ENCODE measurements at places on chromosomes 12 and 14. TPM values are rescaled to one million over a fixed set of nuclear protein-coding genes. Genes with fewer than 3 reads are reported as not detected.
A peak's percentile ranks its signal among the peaks of the same experiment; 100 is the strongest.

Gene GARIN6
- not detected for total RNA-seq

Gene ABHD12B
- total RNA-seq, result not detected

Gene NYNRIN
- 49.8 TPM for total RNA-seq

Gene TCTN2
- 28.2 TPM for total RNA-seq

Gene LAG3
- 1.7 TPM for total RNA-seq

Gene DAO
- not detected for total RNA-seq

GRCh38 chr14:34348592-34348991 is 113.4 kb downstream of the SPTSSA start:
- H3K36me3 ChIP-seq, result no peaks in the 10 kb centered on the region
- H3K27ac ChIP-seq, result no peak overlapping the region
- no peak overlapping the region for H3K4me3 ChIP-seq
- DNase-seq, result no peak

DNA sequence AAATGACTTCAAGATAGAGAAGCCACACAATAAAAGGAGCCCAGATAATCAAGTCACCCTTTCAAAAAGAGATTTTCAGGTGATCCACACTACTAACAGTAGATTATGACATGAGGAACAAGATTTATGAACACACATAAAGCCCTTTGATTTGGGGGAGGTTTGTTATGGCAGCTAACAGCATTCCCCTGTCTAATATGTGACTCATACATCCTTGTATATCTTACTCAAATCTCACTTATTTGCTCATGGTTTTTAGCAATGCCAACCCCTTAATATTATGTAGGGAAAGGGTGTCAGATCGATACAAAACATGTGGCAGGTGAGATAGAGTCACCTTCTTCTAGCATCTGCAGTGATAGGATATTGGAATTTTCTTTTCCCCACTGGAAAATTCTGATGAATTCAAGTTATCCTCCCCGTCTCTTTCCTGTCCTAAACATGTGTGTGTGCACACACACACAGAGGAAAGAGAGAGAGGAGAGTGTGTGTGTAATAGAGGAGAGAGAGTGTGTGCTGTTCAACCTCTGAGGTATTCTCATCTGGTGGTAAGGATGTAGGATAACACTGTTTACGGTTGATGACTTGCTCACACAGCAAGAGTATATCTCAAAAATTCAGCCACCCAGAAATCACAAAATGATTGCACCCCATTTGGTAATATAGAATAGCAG is 319.9 kb downstream of the KCNC2 start:
- no peaks in the 10 kb centered on the region for H3K36me3 ChIP-seq
- H3K27ac ChIP-seq, result no peak overlapping the region
- H3K27me3 ChIP-seq, result no peaks in the 10 kb centered on the region
- DNase-seq, result no peak
- no peak overlapping the region for H3K4me3 ChIP-seq
- H3K4me1 ChIP-seq, result no peaks in the 10 kb centered on the region

- DNase-seq, result peak; percentile 60
These were observed 17.2 kb downstream of the PLEKHG3 start for GRCh38 chr14:64721391-64721791.

- DNase-seq, result no peak
- H3K27ac ChIP-seq, result no peak overlapping the region
- no peaks in the 10 kb centered on the region for H3K4me1 ChIP-seq
- H3K36me3 ChIP-seq, result no peaks in the 10 kb centered on the region
- no peak overlapping the region for H3K4me3 ChIP-seq
These were observed 120.1 kb upstream of the CCND2 start for GRCh38 chr12:4153343-4153892.

GRCh38 chr14:60294411-60295069 is 45.5 kb downstream of the PPM1A start:
- no peak overlapping the region for H3K27ac ChIP-seq
- H3K36me3 ChIP-seq, result peaks cover 27% of the 10 kb centered on the region
- H3K27me3 ChIP-seq, result no peaks in the 10 kb centered on the region
- H3K4me3 ChIP-seq, result no peak overlapping the region
- DNase-seq, result no peak

GRCh38 chr12:118537481-118537917 is 161.1 kb downstream of the SUDS3 start:
- DNase-seq, result no peak
- no peaks in the 10 kb centered on the region for H3K27me3 ChIP-seq
- peak overlapping the region; percentile 95 for H3K27ac ChIP-seq
- no peaks in the 10 kb centered on the region for H3K4me1 ChIP-seq
- no peak overlapping the region for H3K4me3 ChIP-seq

- peaks cover 3% of the 10 kb centered on the region for H3K4me1 ChIP-seq
- no peak overlapping the region for H3K4me3 ChIP-seq
- H3K27me3 ChIP-seq, result no peaks in the 10 kb centered on the region
- DNase-seq, result no peak
These were observed 23.5 kb downstream of the CKAP4 start for GRCh38 chr12:106224355-106224706.

- H3K27me3 ChIP-seq, result no peaks in the 10 kb centered on the region
- H3K36me3 ChIP-seq, result no peaks in the 10 kb centered on the region
- no peak overlapping the region for H3K27ac ChIP-seq
- H3K4me1 ChIP-seq, result no peaks in the 10 kb centered on the region
- DNase-seq, result no peak
These were observed 40.0 kb downstream of the GPR65 start for GRCh38 chr14:88044776-88045446.

DNA sequence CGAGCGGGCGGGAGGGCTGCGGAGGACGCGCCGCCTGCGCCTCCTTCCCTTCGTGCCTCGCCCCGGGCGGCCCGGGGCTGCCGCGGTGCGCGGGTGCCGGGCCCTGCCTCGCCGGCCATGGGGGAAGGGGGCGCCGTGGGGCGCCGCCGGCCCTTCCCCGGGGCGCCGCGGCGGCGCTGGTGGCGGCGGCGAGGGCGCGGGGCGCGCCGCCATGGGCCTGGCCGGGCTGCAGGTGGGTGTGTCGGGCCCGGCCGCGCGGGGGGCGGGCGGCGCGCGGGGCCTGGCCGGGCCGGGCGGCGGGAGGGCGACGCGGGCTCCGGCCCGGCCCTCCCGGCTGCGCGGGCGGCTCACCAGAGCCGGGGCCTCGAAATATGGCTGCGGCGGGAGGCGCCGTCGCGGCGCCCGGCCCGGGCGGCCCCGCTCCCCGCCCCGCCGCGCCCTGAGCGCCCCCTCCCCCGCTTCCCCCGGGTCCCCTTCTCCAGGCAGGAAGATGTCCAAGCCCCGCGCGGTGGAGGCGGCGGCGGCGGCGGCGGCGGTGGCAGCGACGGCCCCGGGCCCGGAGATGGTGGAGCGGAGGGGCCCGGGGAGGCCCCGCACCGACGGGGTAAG is 5.1 kb downstream of the KMT5A start:
- H3K4me1 ChIP-seq, result peaks cover 18% of the 10 kb centered on the region
- no peak for DNase-seq
- H3K4me3 ChIP-seq, result peak overlapping the region; percentile 82
- H3K27ac ChIP-seq, result peak overlapping the region; percentile 94
- no peaks in the 10 kb centered on the region for H3K27me3 ChIP-seq

GRCh38 chr12:120060196-120060595 is 56.4 kb downstream of the RAB35 start:
- H3K27me3 ChIP-seq, result no peaks in the 10 kb centered on the region
- no peaks in the 10 kb centered on the region for H3K4me1 ChIP-seq
- no peak overlapping the region for H3K4me3 ChIP-seq
- no peak overlapping the region for H3K27ac ChIP-seq

GRCh38 chr12:6696690-6697583 is 3.7 kb downstream of the PIANP start:
- H3K4me1 ChIP-seq, result peaks cover 16% of the 10 kb centered on the region
- H3K36me3 ChIP-seq, result no peaks in the 10 kb centered on the region
- no peak for DNase-seq

- no peaks in the 10 kb centered on the region for H3K36me3 ChIP-seq
- H3K27me3 ChIP-seq, result no peaks in the 10 kb centered on the region
- no peak overlapping the region for H3K27ac ChIP-seq
- no peak for DNase-seq
- no peak overlapping the region for H3K4me3 ChIP-seq
These were observed 102.9 kb downstream of the ADGRD1 start for GRCh38 chr12:131056626-131057025.

- no peaks in the 10 kb centered on the region for H3K27me3 ChIP-seq
- H3K36me3 ChIP-seq, result no peaks in the 10 kb centered on the region
- no peak overlapping the region for H3K27ac ChIP-seq
- H3K4me1 ChIP-seq, result peaks cover 7% of the 10 kb centered on the region
These were observed 13.4 kb downstream of the MARK3 start for GRCh38 chr14:103398427-103399195.
